ENCODE measurements at places on chromosomes 2 and 18.

GRCh38 chr2:147714582-147714981, 130.2 kb upstream of the ACVR2A start:
- no peak for DNase-seq

DNA sequence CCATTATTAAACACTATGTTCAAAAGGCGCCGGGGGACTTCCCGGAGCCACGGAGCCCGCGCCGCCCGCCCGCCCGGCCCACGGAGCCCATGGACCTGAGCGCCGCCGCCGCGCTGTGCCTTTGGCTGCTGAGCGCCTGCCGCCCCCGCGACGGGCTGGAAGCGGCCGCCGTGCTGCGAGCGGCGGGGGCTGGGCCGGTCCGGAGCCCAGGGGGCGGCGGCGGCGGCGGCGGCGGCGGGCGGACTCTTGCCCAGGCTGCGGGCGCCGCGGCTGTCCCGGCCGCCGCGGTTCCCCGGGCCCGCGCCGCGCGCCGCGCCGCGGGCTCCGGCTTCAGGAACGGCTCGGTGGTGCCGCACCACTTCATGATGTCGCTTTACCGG, 197 bp downstream of the GDF7 start:
- DNase-seq: no peak

- DNase-seq: no peak
Measured at GRCh38 chr18:39453356-39453755, 1887.8 kb upstream of the CELF4 start.

DNA sequence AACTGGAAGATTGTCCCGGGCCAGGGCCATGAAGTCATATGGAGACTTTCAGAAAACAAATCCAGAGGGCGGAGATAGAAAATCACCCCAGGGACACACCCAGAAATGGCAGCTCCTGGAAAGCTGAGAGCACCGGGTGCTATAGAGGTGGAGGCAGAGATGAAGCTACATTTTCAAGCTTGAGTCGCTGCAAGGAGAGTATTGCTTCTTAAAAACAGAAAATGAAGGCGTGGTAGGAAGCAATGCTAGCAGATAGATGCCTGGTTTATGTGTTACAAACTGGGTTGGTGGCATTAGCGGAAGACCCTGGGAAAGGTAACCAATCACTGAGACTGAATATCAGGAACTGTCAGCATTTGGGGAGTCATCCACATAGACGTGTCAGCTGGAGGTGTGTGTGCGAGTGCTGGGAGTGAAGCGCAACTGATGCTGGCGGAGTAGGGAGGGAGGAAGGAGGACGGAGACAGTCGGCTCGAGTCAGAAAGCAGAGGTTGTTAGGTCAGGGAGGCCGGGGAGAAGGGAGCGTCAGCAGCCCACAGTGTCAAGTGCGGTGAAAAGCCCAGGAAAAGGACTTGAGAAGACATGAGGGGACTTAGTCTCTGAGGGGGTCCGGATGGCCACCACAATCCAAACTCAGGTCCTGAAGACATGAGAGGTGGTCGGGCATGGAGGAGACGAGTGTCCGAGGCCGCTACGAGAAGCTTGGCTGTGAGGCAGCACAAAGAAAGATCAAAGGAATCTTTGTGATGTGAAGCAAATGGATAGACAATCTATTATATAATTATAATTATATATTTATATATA, 45.4 kb downstream of the C18orf63 start:
- DNase-seq: no peak

DNA sequence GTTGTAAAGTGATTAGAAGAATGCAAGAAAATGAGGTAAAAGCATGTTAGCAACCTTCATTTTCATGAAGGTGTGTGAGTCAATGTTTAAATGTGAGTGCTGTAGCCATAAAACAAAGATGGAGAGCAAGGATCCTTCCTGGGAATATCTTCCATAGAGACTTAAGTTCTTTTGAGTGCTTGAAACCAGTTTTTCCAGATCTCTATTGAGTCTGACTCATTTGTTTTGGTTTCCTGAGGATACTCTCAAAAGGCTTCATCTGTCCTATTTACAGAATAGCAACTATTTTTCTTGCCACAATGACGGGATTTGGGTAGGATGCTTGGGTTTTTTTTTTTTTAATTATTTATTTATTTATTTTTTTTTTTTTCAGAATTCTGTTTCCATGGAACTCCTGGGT, 45.9 kb upstream of the ASB1 start:
- DNase-seq: no peak

DNA sequence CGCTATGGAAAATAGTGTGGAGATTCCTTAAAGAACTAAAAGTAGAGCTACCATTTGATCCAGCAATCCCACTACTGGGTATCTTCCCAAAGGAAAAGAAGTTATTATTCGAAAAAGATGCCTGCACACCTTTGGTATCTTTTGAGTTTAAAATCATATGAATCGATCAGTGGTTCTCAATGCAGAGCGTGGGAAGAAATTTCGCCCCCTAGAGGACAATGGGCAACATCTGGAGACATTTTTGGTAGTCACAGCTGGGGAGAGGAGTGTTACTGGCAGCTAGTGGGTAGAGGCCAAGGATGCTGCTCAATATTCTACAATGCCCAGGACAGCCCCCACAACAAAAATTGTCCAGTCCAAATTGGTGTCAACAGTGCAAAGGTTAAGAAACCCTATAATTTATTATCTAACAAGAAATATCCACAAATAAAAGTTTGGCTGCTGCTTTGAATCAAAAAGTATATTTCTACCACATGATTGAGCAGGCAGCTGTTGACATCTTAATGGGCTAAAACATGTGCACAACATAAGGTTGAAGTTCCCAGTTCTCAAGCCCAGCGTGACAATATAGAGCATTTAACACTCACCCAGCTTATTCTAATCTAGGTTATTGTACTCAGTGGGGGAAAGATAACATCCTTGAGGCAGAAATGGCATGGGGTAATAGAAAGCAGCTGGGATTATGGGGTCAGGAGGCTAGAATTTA, 425.7 kb downstream of the LRATD1 start:
- DNase-seq: no peak

- no peak for DNase-seq
Measured at GRCh38 chr18:26207937-26208336, 18.3 kb upstream of the TAF4B start.

- no peak for DNase-seq
Measured at GRCh38 chr2:95320986-95321767, 24.0 kb downstream of the KCNIP3 start.

DNA sequence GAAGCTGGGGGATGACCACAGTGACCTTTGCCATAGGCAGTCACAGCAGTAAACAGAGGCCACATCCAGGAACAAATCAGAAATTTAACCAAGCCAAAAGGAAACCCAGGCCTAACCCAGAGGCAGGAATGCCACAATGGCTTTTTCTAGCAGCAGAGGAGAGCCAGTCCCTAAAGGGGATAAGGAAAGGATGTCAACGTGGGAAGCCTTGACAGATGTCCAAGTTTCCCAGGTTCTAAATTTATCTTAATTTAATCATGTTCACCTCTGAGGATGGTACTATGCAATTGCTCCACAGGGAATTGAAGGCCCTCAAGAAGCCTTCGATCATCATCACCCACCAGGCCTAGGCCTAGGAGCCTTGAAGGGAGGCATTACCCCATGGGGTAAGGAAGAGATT, 374.7 kb downstream of the TNS1 start:
- no peak for DNase-seq

DNA sequence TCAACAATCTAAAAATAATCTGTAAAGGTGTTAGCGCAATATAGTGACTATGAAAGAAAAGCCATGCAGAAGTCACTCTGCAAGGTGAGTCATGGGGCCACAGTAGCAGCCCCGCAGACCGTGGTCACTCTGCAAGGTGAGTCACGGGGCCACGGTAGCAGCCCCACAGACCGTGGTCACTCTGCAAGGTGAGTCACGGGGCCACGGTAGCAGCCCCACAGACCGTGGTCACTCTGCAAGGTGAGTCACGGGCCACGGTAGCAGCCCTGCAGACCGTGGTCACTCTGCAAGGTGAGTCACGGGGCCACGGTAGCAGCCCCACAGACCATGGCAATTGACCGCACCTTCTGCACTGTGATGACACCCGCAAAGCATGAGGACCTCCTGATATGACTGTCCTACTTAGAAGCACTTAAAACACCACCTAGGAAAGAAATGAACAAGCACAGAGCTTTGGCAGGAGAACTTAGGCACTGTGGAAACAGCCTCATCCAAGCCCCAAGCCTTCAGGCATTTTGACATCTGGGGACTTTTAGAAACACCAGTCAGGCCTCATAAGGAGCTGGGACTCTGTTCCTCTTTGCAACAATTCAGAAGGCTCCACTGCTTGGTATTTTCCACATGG, 70.1 kb downstream of the LDLRAD4 start:
- DNase-seq: no peak

- DNase-seq: no peak
Measured at GRCh38 chr2:201956361-201956760, 77.3 kb upstream of the FZD7 start.

DNA sequence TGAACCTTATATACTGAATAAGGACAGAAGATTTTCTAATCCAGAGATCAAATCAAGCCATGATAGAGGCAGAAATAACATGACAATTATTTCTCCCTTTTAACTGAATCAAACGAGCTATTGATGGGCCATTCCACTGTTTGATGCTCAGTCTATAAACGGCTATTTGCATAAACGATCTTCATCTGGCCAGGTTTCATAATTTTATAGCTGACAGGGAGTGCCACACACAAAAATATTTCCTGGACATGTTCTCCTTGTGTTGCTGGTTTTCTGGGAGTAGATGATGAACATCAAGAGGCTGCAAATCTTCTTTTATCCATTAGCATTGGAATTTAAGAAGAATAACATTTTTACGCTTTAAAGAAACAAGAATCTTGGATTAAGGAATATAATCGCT, 63.1 kb downstream of the ACVR1C start:
- no peak for DNase-seq

DNA sequence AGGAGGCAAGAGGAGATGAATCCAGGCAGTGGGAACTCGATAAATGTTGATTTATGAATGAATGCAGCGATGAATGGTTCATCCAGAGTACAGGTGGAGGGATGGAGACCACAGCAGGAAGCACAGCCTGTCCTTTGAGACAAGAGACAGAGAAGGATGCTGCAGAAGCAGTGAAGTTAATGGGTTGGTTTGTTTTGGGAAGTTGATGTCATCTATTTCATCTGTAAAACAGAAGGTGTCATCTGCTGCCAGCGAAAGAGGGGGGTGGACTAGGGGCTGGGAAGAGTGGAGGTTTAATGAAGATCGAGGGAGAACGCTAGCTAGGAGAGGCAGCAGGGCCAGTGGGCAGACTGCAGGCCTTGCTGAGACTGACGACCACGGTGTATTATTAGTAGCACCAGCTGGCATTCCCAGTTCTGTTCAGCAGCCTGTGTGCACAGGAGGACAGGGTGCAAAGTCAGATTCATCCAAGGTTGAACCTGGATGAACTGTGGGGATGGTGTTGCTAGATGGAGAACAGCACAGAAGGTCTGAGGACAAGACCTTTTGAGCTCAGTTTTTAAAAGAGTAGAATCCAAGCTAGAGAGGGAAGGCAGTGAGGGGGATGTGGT, 120.3 kb upstream of the CAPN13 start:
- no peak for DNase-seq

GRCh38 chr18:8634508-8634907, 25.3 kb downstream of the RAB12 start:
- DNase-seq: no peak
